ENCODE measurements at places on chromosomes 16 and 17. TPM values are rescaled to one million over a fixed set of nuclear protein-coding genes. Genes with fewer than 3 reads are reported as not detected.

The MT4 gene
- not detected for polyA plus RNA-seq

The KCNH6 gene
- 1.7 TPM for polyA plus RNA-seq

The PRSS33 gene
- 0.24 TPM for polyA plus RNA-seq

The BTBD17 gene
- polyA plus RNA-seq, result 0.11 TPM

The KRT40 gene
- not detected for polyA plus RNA-seq

The GP1BA gene
- 1.9 TPM for polyA plus RNA-seq

The EPN3 gene
- polyA plus RNA-seq, result 15.0 TPM

The TMC8 gene
- polyA plus RNA-seq, result 2.4 TPM

The MAP3K3 gene
- polyA plus RNA-seq, result 29.4 TPM

The HSD11B2 gene
- 42.7 TPM for polyA plus RNA-seq

The KCTD11 gene
- polyA plus RNA-seq, result 13.9 TPM

The ALDH3A1 gene
- 1.2 TPM for polyA plus RNA-seq

The CPHXL2 gene
- polyA plus RNA-seq, result 0.16 TPM

The GPR179 gene
- 0.44 TPM for polyA plus RNA-seq

The SCN4A gene
- 1.3 TPM for polyA plus RNA-seq

The ATP2A3 gene
- polyA plus RNA-seq, result 4.8 TPM
